ENCODE measurements at places on chromosomes 13 and 19.

DNA sequence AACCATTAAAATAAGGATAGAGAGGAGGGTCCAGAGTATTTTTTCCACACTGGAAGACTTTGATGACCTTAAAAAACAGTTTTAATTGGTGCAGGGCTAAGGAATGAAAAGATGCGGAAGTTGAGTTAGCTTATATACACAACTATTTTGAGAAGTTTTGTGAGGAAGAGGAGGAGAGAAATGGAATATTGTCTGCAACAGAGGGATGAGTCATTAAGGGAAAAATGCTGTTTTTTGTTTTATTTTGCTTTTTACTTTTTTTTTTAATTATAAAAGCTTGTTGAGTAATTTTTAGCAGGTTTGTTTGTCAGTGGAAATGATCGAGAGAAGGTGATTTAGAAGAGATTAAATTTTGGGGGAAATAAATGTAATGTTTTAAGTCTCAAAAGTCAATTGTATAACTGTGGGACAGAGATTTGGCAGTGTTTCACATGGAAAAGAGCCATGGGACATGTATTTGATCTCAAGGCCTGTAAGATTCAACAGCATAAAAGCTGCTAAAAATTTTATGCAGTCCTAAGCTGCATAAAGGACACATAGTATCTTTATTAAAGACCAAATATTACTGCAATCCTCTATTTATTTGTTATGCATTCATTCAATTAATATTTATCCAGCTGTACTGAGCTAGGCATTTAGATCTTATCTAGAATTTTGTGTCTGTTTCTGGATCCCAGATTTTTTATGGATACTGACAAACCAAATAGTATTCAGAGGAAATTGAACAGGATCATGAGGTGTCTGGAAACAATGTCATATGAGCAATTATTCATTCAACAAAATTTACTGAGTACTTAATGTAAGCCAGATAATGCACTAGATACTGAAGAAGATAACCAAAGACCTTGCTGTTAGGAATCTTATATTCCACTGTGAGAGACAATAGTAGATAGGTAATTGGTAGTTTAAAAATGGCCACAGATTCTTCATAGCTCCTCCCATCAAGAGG is 72.7 kb downstream of the DNAJC15 start:
- DNase-seq = no peak

- no peak for DNase-seq
Measured at GRCh38 chr19:58579473-58580142, 6.5 kb upstream of the MZF1 start.

DNA sequence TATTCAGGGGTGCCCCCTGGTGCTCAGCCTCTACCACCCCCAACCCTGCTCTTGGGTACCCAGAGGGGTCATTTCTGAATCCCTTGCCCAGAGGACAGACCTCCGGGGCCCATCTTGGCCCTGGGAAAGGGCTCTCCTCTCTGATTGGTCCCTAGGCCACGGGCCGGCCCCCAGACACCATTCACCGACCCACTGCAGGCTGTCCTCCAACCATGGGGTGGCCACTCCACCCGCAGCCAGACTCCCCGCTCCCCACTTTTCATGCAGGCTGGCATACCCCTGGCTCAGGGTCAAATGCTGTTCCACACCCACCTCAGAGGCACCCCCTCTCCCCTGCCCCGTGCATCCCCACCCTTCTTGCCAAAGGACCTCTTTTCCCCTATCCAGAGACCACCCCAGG is 14.8 kb downstream of the SMIM24 start:
- DNase-seq = no peak

- DNase-seq = no peak
Measured at GRCh38 chr13:97502706-97503105, 68.7 kb downstream of the RAP2A start.

DNA sequence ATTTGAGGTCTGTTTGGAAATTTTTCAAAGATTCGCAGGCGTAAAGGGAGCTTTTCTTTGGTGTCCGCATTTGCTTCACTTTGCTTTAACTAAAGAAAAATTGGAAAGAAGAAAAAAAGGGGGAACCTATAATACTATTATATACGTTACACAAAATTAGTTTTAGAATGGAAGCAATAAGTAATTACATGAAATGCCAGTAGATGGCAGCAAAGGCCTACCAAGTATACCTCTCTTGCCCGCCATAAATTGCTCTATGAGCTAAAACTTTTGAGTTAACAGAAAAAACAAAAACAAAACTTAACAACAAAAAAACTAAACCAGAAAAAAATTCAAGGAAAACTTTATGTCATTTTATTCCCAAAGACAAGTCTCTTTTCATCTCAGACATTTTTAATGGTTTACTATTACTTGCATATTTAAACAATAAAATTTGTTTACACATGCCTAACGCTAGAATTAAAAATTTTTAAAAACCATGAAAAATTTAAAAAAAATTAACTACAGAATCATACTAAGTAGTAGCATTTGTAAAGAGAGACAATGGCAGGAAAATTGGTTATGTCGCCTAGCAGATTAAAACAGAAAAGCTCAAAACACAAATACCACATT is 271.4 kb downstream of the NALCN start:
- peak; percentile 75 for DNase-seq

GRCh38 chr19:43594710-43595604 is 977 bp downstream of the IRGQ start:
- DNase-seq = peak; percentile 61

DNA sequence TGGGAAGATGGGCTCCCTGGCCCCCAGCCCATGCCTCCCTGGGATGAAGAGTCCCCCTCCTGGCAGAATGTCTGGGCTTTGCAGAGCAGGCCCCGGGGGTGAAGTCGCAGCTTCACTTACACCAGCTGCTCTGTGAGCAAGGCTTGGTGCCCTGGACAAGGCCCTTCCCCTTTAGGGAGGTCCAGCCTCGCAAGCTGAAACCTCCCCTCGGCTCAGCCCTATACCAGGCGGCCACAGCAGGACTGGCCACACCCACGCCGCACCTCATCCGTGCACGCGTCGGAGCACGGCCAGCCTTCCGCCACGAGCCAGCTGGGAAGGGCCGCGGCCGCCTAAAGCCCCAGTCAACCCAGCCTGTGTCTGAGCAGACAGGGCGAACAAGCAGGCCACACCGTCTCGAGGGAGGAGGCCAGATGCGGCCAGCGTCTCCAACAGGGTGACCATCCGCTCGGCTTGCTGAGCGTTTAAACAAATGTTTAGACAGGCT is 83.2 kb upstream of the MCF2L start:
- DNase-seq = peak; percentile 57

GRCh38 chr19:13334801-13335481 is 171.3 kb downstream of the CACNA1A start:
- no peak for DNase-seq

- no peak for DNase-seq
Measured at GRCh38 chr13:95783747-95784146, 106.8 kb downstream of the DNAJC3 start.

GRCh38 chr19:48907671-48908070 is 7.6 kb downstream of the NUCB1 start:
- DNase-seq = no peak

- no peak for DNase-seq
Measured at GRCh38 chr19:19115954-19116353, 22.3 kb downstream of the TMEM161A start.

DNA sequence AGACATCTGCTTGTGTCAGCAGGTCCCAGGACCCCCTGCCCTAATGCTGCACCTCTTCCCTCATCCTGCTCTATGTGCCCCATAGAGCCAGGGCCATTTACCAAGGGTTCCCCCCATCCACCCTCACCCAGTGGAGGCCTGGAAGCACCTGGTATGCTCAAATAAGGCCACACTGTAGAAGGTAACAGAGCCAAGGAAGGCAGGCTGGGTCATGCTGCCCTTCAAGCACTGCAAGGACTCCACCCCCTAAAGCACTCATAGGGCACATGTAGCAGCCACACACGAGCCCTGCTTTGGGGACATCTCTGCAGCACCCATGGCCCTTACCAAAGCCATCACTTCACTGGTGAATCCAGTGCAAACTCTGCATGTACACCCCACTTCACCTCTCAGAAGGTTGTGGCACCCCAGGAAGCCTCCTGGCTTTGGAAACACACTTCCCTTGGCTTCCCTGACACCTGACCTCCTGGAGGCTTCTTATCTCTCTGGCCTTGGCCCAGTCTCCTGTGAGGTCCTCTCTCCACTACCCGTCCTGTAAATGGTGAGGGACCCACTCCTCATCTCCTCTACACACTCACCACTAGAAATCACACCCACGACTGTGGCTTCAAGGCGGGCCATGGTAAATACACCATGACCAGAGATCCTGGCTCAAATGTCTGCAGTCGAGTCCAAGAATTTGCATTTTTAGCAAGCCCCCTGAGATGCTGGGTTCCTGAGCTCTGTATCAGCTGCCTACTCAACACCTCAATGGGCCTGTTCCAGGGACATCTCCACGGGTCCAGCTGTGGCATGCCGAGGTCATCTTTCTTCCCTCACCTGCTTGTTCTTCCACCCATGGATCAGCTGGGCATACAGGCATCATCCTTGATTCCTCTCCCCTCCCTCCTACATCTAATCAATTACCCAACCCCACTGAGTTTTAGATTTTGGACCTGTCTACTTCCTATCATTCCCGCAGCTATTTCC is 80.9 kb upstream of the DOCK9 start:
- DNase-seq = no peak

DNA sequence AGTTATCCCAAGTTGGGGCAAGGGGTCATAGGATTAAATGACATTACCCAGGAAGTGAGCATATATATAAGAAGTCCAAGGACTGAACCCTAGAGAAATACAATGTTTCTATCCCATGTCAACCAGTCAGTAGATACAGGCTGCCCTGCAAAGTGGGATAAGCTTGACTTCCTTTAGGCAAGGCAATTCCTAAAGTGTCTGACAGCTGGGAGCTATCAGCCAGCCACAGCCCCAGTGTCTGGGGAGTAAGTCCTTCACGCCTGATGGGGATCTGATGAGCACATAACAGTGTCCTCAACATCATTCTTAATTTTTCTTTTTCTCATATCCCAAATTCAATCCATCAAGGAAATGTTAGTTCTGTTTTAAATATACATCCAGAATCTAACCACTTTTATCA is 54.1 kb downstream of the DNAJC15 start:
- DNase-seq = no peak

GRCh38 chr13:28490061-28490460 is 4.9 kb downstream of the FLT1 start:
- DNase-seq = no peak

DNA sequence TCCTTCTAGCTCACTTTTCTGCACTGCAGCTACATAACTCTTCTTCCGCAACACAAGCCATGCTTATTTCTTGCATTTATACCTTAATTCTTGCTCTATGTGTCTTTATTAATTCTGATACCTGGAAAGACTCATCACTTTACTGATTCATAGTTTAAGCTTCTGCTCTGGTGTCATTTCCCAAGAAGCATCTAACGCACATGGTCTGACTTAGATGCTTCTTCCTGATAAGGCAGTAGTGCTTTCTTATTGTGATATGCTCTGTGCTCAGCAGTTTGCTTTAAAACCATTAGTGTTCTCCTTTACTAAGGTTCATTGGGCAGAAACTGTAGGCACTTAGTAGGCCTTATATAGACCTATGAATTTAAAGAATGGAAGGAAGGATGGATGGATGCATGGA is 66.4 kb downstream of the EPSTI1 start:
- no peak for DNase-seq

DNA sequence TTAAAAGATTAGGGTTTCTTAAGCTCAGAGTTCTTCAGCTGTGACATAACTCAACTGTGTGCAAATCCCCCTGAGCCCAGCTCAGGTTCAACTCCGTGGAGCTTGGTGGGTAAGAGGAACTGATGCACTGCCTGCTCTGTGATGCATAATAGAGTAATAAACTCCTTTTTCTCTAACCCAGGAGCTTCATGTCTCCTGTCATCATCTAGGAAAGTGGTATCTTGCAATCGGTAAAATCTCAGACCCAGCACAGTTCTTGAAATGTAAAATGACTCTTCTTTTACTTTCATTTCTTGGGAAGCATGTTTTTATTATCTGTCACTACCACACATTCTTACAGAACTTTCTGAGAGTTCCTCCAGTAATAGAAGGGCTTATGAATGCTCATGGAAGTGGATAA is 123.8 kb upstream of the PCDH9 start:
- no peak for DNase-seq

DNA sequence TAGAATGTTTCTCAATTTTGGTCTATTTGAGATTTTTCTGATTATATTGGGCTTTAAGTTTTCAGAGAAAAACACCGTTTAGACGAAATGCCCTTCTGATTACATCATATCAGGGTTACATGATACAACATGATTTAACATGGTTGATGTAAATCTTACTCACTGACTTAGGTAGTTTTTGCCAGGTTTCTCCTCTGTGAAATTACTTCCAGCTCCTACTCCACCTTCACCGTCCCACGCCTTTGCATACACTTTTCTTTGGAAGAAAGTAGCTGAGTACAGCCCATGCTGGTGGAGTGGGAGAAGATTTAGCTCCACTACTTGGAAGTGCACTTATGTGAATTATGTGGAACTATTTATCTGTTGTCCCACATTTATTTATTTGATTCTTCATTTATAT is 433.2 kb upstream of the KLHL1 start:
- DNase-seq = no peak

- no peak for DNase-seq
Measured at GRCh38 chr13:81382246-81382645, 1041.3 kb upstream of the SPRY2 start.

GRCh38 chr19:47661611-47662010 is 51.6 kb upstream of the EHD2 start:
- no peak for DNase-seq

DNA sequence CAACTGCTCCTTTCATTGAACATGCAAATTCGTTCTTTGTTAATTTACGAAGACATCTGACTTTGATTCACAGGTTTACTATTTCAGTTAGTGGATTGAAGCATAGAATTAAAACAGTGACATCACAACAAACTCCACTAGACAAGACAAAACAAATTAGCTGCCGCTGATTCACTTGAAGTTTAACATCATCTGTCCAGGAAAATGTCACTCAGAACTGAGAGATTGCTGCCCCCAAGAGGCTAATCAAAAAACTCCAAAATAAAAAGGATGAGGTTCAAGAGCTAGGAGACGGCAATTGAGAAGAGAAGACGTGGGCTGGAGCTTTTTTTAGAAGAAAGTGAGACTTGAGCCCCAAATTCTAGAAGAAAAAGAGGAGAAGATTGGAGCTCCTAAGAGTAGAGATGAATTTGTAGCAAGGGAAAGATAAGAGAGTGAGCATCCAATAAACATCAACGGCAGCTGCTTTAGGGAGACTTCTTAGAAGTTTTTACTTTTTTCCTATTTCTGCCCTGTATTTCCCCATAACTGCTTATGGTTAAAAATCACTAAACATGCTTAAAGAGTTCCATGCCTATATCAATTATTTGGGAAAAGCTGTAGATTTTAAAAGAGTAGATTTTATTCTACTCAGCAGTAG is 40.8 kb upstream of the TPP2 start:
- peak; percentile 79 for DNase-seq

GRCh38 chr13:37479916-37480315 is 118.7 kb downstream of the POSTN start:
- DNase-seq = no peak

- peak; percentile 21 for DNase-seq
Measured at GRCh38 chr13:49421391-49421790, 22.5 kb downstream of the CAB39L start.

GRCh38 chr19:55304980-55305379 is 20.2 kb downstream of the TMEM150B start:
- DNase-seq = no peak

Measured in cerebellar cortex (tissue), 1 donor.